ENCODE measurements at places on chromosomes 3 and 15.

GRCh38 chr15:99496302-99496629, 69.5 kb upstream of the MEF2A start:
- DNase-seq = no peak

- DNase-seq = no peak
These were observed 90.6 kb downstream of the MYO5A start for GRCh38 chr15:52438047-52438446.

- DNase-seq = no peak
These were observed 302.2 kb upstream of the CTDSPL start for GRCh38 chr3:37559461-37559860.

DNA sequence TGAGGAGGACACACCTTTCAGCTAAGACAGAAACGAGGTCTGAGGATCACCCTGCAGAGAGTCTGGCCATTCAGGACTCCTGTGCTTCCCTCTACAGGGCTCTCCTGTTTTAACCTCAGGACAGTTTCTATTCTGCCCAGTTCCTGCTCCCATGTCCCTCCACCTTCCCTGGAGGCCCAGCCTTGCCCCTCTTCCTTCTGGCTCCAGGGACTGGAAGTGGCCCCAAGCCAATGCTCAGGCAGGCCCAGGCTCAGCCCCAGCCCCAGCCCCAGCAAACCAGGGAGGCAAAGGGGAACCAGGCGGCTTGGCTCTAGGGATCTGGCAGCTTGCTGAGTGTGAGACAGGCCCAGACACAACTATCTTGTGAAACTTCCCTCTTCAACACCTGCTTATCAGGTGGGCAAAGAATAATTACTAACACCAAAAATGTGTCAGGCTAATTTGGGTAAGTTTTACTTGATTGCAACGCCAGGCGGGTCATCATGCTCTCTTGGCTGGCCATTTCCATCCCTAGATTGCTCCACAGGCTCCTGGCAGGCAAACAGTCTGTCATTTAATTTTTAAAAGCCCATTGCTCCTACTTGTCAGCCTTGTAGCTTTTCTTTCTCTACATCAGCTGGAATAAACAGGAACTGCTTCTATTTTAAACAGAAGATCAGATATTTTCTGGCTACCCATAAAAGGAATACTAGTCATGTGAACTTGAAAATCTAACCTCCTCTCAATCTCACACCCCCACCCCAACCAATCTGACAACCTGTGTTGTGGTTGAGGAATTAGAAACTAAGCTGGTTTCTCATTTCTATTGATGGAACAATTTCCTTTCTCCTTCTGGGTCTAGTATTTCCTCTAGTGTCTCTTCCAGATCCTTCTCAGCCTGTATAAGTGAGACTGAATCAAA, 33.5 kb downstream of the UPK1B start:
- DNase-seq = no peak

DNA sequence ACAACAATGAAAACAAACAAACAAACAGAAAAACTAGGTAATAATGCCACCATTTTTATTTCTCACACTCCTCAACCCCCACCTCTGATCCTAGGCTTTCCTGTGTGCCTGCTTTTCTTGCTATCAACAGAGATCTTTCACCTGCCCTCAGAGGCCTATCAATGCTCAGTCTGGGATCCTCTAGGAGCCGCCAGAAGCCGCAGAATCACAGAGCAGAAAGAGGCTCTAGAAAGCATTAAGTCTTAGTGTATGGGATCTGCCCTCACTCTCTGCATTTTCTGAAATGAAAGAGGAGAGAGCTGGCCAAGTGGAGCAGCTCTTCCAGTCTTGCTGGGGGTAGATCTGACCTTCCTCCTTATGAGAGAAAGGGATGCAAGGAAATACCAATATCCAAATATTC, 306.8 kb downstream of the TUSC7 start:
- DNase-seq = no peak

- no peak for DNase-seq
These were observed 780 bp upstream of the P4HTM start for GRCh38 chr3:48989126-48989795.

DNA sequence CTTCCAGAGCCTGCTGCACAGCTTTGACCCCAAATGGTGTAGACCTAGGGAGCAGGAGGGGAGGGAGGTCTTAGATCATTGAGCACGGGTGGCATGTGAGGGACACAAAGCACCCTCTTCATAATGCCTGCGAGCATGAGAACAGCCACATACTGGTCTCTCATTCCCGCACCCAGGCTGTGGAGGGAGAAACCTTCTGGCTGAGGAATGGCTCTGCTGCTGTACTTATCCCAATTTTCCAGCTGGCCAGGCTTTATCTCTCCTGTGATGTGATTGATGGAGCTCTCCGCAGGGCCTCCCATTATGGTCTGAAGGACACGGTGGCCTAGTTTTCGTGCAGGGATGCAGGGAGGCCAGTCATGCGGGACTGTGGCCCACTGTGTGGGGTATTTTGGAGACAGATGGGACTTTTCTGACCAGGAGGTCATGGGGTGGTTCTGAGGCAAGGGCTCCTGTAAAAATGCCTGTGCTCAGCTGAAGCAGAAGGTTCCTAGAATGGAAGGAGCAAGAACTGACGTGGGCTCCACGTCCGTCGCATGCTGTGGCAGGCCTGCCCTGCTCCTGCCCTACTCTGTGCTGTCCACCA, 251.5 kb downstream of the PLCL2 start:
- DNase-seq = no peak

- no peak for DNase-seq
These were observed 34.3 kb downstream of the INTS14 start for GRCh38 chr15:65576664-65577063.

DNA sequence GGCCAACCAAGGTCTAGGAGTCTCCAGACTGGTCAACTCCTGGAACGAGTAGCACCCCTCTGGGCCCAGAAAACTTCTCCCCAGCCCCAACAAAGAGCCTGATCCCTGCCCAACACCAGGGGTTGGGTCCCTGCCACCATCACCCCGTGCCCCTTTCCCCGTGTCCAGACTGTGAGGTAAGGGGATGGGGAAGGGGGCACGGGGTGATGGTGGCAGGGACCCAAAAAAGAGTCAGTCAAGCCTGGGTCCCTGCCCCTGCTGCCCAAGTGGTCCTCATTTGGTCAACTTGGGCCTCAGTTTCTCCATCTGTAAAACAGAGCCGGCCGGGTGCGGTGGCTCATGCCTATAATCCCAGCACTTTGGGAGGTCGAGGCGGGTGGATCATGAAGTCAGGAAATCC, 1.1 kb upstream of the NBEAL2 start:
- DNase-seq = no peak

DNA sequence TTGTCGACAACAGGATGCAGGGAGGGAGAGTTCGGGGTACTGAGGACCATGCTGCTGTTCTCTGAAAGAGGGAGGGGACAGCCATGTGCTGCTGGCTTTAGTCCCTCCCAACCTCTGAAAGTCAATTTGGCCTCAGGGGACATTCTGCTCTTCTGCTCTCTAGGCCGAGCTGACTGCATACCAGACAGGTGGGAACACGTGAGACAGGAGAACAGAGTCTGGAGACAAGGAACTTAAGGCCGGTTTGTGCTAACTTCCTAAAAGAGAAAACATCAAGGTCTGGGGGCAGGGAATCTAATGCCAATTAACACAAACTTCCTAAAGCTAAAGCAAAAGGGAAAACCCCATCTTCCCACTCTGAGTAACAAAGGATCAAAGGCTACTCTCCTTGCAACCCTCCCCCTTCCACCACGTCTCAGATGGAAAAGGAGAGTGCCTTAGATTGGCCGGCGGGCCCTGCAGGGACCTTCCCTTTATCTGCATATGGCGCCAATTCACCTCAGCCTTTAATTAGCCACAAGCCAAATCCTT, 41.0 kb downstream of the SLCO2A1 start:
- DNase-seq = no peak

- DNase-seq = no peak
These were observed 64.3 kb upstream of the TSPAN3 start for GRCh38 chr15:77135181-77135580.

GRCh38 chr3:157101486-157101885, 58.5 kb downstream of the CCNL1 start:
- no peak for DNase-seq

- DNase-seq = no peak
These were observed 20.8 kb downstream of the MRPS25 start for GRCh38 chr3:15044326-15044725.

GRCh38 chr15:25832158-25832557, 31.0 kb downstream of the ATP10A start:
- DNase-seq = no peak

GRCh38 chr3:8371085-8371551, 130.5 kb upstream of the LMCD1 start:
- DNase-seq = no peak

GRCh38 chr3:64730681-64731080, 42.9 kb upstream of the ADAMTS9 start:
- no peak for DNase-seq

DNA sequence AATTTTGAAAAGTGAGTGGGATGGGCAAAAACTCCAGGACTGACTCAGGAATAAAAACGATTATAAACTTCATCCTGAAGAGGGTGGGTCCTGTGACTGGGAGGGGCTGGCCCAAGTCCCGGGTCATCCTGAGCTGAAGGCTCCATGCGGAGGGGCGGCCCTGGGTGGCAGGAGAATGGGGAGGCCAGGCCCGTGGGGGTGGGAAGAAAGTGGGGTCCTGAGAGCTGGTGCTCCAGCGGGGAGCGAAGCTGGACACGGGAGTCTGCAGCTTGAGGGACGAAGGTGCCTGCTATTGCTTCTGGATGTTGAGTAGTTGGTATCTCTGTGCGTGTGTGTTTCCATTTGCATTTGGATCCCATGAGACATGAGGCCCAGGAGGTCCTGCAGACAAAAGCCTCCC, 4.7 kb upstream of the OCA2 start:
- no peak for DNase-seq

- no peak for DNase-seq
These were observed 222.8 kb upstream of the UBE2E2 start for GRCh38 chr3:22980346-22980745.

DNA sequence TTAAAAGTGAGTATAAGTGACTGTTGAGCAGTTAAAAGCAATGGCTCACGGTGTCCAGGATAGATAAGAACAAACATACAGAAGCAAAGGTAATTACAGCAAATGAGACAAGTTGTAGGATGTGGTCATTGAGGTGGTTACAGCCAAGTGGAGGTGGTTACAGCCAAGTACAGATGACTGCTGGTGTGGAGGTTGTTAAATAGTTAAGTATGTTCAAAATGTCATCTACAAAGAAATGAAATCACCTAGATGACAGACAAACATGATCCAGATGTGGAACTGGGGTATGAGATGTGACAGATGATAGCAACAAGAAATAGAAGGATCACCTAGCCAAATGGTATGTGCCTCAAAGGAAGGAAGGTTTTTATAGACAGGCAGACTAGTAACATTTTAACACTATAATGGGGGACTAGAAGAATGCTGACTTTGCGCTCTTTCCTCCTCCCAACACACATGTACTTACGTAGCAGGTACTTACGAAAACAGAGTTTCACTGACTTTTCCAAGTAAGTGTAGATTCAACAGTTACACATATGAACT, 6.8 kb upstream of the ANKRD28 start:
- no peak for DNase-seq

DNA sequence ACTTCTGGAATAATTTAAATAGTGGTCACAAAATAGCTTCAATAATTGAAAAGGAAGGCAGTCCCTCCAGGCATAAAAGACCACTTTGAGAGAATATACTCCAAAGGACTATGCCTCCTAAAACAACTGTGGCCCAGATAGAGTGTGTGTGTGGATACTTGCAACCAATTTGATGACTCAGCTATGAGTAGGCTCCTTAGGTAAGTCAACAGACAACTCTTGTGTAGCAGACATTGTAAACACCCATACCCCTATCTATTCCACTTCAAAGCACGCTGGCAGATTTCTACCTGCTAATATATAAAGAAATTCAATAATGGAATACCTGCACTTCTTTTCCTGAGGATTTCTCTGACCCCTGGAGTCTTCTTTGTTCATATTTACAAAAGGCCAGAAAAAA, 254.5 kb downstream of the NEK10 start:
- no peak for DNase-seq

DNA sequence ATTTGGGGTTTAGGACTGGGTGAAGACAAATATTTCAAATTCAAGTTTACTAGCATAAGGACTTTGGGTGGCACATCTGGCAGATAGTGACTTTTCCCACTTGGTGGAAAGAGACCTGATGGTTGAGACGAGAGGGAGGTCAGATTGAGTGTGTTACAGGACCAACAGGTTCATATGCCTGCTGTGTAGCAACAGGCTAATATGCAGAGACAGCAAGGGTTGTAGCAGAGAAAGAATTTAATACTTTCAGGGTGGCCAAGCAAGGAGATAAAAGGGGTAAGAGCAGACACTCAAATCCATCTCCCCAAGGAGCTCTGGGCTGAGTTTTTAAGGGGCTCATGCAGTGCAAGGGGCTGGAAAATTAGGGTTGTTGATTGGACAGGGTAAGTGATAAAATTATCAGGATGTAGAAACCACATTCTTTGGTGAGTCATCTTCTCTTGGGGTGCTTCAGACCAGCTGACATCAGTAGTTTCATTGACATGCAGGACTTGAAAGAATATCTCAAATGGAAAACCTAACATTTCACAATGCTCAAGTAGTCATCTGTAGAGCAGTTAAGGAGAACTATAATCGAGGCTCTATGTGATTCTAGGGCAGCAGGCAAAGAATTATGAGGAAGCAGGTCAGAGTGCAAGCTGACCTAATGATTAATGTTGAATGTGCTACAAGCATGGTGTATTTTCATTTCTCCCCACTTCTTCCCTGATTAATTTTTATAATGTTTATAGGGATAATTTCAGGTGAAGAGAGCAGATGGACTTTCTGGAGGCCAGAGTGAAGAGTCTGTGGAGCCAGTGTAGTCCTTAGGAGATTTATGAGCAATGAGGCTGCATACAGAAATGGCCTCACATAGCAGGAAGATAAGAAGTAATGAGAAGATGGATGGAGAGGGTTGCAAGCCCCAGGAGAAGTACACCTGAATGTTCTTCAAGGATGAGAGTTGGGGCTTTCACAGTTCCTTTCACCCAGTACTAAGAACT, 13.7 kb downstream of the FOXB1 start:
- DNase-seq = no peak

DNA sequence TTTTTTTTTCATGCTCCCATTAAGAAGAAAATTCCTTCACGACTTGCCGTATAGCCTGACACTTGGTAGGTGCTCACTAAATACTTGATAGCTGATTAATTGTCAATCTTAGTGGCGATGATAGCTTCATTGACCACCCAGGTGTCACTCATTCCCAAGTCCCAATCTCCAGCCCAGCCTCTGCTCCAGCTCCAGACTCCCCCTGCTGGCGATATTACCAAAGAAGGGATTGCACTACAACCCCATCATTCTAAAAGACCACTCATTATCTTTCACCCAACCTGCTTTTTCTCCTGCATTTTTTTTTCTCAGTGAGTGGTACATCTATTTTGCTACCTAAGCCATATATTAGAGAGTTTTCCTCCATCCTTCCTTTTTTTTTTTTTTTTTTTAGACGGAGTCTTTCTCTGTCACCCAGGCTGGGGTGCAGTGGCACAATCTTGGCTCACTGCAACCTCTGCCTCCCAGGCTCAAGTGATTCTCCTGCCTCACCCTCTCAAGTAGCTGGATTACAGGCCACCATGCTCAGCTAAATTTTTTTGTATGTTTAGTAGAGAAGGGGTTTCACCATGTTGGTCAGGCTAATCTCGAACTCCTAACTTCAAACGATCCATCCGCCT, 19.5 kb upstream of the COMMD2 start:
- no peak for DNase-seq

Measured in stimulated activated CD8-positive, alpha-beta memory T cell treated with anti-CD3 and anti-CD28 coated beads, Interleukin-4, amount 100 ng/mL, for 1 hour (primary cell).